Mesendoderm (in vitro differentiated cells): ENCODE measurements at places on chromosomes 4 and X.
A peak's percentile ranks its signal among the peaks of the same experiment; 100 is the strongest.

DNA sequence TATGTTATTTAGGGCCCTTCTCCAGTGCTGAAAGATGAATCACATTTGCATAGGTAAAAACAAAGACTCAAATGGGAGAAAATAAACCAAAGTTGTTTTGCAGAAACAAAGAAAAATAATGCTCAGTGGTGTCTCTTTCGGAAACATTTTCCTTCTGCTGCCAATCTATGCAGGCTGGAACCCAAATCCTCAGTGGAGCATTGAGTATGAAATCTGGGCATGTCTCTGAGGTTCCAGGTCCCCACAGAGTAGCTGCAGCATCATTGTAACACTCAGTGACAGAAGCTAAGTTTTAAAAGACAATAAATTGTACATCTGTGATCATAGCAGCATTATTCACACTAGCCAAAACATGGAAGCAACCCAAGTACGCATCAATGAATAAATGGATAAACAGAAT is 303.6 kb downstream of the FBXW7 start:
- no peak for DNase-seq

GRCh38 chr4:52266537-52267137 is 215.5 kb downstream of the SPATA18 start:
- DNase-seq: peak; percentile 55

DNA sequence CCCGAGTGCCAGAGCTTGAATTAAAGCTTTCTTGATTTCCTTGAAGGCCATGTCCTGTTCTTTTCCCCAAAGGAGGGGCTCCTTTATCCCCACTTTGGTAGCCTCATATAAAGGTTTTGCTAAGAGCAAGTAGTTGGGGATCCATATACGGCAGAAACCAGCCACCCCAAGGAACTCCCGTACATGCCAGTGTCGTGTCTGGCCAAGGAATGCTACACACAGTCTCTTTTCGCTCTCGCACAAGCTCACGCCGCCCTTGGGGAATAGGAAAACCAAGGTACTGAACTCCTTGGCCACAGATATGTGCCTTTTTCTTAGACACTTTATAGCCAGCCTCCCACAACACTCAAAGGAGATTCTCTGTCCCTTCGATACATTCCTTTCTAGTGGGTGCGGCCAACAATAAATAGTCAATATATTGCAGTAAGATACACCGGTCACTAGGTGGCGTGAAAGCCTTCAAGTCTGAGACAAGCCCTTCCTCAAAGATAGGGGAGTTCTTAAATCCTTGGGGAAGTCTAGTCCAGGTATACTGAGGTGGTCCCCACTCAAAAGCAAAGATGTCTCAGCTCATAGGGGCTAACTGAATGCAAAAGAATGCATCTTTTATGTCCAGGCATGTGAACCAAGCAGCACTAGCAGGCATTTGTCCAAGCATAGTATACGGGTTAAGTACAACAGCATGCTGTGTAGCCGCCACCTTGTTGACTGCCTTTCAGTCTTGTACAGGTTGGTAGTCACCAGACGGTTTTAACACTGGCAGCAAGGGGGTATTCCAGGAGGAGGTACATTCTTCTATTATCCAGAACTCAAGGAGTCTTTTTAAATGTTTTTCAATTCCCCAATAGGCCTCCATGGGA is 57.8 kb upstream of the XAGE1B start:
- peak; percentile 61 for DNase-seq

DNA sequence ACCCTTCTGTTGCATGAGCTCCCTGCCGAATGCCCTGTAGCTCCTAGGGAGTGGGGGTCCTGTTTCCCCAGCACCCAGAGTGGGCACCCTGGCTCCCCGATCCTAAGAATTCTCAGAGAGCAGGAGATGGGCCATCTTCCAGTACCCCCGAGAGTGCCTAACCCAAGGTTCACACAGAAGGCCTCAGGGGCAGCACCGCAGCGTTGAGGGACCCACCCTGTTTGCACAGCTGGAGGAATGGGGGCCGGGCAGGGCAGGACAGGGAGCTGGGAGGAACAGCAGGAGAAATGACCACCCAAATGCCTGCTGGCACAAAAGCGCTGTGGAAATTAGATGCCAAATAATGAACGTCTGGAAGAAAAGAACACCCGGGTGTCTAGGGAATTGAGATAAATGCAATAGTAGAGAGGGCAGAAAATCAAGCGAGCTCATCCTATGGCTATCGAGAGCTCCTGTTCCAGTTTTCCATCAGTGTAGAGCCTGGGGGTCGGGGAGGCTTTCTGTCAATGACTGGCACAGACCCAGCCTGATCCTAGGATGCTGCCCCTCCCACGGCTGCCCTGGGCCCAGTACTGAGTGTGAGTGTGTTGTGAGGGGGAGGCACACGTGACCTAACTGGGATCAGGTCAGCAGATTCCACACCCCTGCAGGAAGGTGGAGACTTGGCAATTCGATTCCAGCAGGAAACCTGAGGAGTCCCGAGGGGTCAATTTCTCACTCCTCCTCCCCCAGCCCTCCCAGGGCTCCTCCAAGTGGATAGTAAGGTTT is 25.7 kb downstream of the SEPTIN6 start:
- peak; percentile 46 for DNase-seq

GRCh38 chrX:134682081-134682480 is 23.8 kb upstream of the PLAC1 start:
- no peak for DNase-seq

DNA sequence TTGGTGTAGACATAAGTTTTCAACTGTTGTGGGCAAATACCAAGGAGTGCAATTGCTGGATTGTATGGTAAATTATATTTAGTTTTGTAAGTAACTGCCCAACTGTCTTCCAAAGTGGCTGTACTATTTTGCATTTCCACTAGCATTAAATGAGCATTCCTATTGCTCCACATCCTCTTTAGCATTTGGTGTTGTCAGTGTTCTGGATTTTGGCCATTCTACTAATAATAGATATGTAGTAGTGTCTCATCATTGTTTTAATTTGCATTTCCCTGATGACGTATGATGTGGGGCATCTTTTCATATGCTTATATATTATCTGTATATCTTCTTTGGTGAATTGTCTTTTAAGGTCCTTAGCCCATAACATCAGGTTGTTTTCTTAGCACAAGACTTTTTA is 17.3 kb downstream of the PGAM4 start:
- DNase-seq: no peak

DNA sequence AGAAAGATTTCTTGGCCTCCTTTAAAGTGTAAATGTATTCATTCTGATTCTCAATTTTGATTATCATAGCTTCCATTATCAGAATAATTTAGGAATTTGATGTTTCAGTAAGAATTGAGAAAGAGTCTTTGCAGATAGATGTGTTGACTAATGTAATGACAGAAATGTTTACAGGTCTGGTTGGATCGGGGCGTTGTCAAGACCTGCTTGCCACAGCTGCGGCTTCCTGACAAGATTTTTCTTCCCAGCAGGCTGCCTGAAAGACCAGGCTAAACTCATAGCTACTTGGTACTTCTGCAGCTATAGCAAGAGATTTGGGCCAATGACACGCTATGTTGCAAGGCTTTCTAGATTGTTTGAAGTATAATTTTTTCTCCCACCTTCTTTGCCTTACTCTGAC is 91.5 kb upstream of the ANKRD50 start:
- no peak for DNase-seq
